RPMI7951 (cell line): ENCODE measurements at places on chromosomes 4 and X.

- no peak for DNase-seq
Observed at GRCh38 chrX:102930990-102931756, 5.9 kb upstream of the RAB40AL start.

- no peak for DNase-seq
Observed at GRCh38 chrX:11670316-11670715, 4.6 kb upstream of the ARHGAP6 start.

- no peak for DNase-seq
Observed at GRCh38 chr4:142242156-142242555, 603.9 kb downstream of the INPP4B start.

DNA sequence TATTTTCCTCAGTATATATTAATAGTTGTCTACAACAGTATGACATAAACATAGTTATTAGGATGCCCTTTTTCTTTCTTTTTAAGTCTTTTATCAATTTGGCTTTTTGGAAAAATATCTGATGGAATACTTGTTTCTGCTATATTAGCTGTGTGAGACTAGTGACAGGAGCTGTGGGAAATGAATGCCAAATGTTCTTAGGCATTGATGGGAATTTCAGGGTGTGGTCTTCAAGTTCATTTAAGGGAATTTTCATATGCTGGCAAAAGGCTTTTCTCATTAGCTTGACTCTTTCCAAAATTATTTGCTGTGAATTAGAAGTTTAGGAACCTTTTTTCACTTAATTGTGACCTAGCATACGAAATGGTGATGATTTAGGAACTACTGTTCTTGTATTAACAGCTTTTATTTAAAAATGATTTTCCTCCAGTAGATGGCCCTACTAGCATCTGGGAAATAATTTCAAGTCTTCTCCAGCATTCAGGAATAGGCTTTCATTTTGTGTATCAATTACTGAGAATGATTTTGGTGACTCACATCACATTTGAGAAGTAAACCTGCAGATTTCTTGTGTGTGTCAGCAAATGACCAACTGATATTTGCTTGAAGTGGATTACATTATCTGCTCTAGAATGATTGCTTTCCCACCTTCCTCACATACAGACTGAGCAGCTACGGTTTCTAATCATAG lies 70.9 kb downstream of the HTT start:
- DNase-seq = no peak

DNA sequence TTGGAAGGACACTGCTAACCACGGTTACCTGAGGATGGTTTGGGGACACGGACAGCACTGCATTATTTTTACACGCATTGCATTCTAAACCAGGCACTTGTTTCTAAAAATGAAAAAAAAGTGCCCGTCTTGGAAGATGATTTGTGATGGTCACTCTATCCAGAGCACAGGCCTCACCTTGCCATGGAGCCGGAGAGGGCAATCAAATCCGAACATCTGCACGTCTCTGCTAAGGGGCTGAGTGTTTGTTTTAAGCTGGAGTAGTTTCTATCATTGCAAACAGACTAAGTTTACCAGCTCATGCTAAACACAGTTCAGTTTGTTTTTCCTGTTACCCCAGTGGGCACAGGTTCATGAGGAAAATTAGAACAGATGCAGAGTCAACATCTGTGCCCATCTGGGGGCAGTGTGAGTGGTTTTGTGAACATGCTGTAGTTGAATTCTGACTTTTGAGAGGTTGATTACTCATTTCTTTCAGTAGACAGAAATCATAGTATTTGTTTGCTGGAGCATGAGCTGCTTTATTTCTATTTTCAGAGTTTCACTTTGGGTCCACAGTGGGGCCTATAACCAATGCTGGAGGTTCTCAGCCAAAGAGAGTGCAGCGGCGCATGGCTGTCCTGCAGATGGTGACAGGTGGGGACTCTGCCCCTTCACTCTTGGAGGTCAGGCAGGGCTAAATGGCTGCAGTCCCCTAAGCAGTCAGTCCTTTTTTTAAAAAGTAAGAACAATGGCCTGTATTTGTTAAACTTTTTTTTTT lies 65.4 kb upstream of the ENPP6 start:
- no peak for DNase-seq

GRCh38 chrX:77622672-77623071 lies 163.3 kb downstream of the ATRX start:
- DNase-seq = no peak

DNA sequence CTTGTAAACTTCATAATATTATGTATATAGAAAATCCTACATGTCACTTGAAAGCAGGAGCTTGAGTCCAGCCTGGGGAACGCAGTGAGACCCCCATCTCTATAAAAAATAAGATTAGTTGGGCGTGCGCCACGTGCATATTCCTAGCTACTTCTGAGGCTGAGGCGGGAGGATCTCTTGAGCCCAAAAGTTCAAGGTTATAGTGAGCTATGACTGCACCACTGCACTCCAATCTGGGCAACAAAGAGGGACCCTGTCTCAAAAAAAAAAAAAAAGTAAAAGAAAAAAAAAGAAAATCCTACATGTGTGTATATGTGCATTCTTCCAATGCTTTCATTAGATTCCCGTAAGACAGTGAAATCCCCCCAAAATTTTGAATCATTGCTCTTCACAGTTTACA lies 1.7 kb downstream of the SEC31A start:
- DNase-seq = no peak

- no peak for DNase-seq
Observed at GRCh38 chr4:98482503-98482846, 175.9 kb downstream of the TSPAN5 start.

GRCh38 chr4:15500701-15501100 lies 31.0 kb downstream of the CC2D2A start:
- DNase-seq = no peak

DNA sequence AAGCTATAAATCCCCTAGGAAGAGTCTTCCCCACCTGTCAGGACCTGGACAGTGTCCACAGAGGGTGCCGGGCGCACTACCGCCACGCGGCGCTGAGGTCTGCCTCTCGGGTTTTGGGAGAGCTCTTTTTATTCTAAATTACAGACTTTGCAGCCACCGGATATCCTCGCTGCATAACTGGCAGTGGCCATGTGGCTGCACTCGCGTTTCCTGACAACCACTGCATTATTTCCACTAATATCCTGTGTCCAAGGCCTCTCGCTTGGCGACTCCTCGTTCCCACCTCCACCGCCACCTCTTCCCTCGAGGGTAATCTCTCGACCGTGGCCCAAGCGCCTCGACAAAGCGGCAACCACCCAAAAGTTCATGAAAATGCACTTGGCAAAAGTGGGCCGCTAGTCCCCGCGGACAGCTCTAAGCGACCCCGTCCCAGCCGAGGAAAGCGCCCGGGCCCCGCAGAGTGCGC lies 512 bp upstream of the TMEM131L start:
- DNase-seq = peak; percentile 65

GRCh38 chr4:78687818-78688217 lies 88.3 kb upstream of the BMP2K start:
- DNase-seq = no peak

GRCh38 chr4:149741186-149741831 lies 74.3 kb downstream of the IQCM start:
- no peak for DNase-seq

- no peak for DNase-seq
Observed at GRCh38 chr4:70187216-70187615, 8.3 kb upstream of the ODAM start.

GRCh38 chr4:5200513-5200912 lies 149.2 kb downstream of the STK32B start:
- no peak for DNase-seq

DNA sequence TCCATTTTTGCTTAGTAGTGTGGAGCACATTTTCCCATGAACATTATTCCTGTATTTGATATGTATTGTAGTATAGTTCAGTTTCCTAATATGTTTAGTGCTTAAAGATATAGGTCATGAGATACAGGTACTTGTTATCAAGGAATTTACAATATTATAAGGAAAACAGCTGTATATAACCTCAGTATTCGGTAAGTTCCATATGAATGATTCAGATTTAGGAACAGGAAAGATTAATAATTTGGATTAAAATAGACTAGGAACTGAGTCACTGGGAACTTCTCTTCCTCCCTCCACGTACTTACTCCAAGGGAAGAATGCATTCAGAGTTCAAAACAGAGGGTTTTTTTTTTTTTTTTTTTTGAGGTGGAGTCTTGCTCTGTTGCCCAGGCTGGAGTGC lies 20.0 kb downstream of the DIAPH2 start:
- no peak for DNase-seq

- DNase-seq = no peak
Observed at GRCh38 chr4:1654216-1654955, 29.7 kb downstream of the FAM53A start.

GRCh38 chr4:140100771-140101170 lies 53.2 kb downstream of the MAML3 start:
- peak; percentile 39 for DNase-seq

GRCh38 chrX:133285341-133285740 lies 67.2 kb upstream of the TFDP3 start:
- no peak for DNase-seq

DNA sequence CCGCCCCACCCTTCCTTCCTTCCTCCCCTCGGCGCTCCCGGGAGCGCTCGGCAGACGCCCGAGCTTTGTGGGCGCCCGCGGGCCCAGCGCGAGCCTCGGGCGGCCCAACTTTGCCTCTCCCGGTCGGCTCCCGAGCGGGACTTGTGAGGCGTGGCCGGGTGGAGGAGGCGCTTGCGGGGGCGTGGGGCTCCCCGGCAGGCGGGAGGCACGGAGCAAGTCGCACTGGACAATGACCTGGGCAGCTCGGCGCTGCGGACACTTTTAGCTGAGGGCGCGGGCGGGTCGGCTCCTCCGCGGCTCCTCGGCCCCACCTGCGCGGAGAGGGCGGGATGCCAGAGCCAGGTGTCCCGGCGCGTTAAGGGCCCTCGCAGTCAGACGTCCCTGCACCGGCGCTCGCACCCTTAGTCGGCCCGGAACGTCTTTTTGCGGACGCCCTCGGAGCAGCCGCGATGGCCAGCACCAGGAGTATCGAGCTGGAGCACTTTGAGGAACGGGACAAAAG lies 385 bp downstream of the DCLK2 start:
- DNase-seq = peak; percentile 61

DNA sequence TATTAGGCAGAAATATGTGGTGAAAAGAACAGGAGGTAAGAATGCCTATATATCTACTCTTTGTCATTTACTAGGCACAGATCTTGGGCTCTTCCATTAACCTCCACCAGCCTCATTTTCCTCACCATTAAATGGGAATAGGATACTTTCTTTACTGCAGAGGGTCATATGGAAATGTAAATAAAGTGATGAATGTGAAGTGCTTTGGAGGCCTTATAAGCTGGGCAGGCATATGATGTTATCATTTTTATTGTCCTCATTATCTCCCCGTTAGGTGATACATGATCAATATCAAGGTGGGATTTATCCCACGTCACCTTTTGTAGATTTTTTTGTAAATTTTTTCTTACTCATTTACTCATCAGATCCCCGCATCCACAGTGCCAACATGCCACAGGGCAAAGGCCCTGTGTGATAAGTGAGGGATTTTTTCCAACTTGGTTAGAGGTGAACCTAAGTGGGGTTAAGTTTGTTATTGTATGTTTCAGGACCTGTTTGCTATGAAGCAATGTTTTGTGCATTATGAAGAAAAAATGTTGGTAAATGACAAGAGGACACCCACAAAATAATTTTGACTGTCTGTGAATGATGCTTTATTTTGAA lies 107.8 kb downstream of the SLC4A4 start:
- no peak for DNase-seq

DNA sequence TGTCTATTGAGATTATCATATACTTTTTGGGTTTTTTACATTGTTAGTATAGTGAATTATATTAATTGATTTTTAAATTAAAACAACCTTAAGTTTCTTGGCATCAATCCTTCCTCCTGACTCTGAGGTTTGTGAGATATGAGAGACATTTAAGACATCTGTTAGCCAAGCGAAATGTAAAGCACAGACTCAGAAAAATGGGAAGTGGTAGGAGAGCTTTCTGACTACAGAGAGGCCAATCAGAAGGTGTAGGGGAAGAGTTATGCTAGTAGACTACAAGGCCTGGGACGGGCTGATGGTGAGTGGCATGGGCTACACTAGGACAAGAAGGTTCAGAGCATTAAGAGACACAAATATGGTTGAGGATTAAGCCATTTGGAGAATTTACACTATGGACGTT lies 255.4 kb downstream of the PRDM5 start:
- DNase-seq = no peak

DNA sequence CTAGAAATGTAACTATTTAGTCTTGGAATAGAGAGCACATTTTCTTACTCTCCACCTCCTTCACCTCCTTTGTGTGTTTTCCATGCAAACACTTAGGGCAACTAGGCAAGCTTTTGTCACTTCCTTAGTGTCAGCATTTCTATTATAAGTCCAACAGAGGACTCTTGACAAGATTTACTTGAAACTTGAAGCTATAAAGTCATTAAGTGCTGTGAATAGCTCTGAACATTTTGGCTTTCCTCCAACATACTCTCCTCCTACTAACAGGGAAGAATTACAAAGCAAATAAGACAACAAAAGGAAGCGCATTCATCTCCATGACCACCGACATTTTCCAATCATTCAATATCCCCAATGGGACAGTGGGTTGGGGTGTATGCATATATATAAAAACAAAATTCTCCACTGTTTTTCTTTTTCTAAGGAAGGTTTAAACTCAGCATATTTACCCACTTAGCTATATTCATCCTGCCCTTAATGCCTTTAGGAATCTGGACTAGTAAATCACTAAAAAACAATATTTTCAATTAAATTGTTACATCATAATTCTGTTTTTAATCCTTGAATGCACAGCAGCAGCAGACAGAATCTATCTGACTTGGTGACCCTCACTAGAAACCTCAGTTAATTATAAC lies 264.6 kb downstream of the SNCA start:
- DNase-seq = no peak

DNA sequence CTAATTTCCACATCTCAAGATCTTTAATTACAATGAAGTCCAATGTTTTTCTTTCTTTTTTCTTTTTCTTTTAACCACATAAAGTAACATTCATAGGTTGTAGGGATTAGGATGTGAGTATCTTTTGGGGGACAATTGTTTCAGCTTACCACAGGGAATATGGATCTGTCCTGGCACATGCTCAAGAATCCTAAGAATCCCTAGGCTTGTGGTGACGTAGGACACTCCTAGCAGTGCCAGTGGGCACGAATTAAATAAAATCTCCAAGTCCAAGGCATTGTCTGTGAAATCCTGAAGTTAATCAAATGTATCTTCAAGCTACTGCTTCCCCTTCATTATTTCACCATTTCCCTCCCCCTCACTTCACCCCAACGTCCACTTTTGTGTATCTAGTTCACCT lies 2.6 kb upstream of the LAS1L start:
- peak; percentile 7 for DNase-seq

DNA sequence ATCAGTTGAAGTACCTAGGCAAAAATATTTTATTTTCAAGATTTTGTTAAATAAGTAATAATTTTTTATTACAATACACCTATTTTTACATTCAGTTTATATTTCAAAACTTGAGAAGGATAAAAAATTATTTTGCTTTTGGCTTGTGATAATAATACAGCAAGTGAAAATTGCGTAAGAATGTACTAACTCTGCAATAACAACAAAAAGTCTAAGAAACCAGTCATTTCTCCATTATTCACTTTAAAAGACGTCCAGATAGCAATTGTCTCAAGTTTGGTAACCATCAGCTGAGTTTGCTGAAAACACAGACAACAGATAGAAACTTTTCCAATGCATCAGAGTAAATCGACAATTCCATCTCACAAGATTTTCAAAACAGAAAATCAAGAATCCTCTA lies 12.1 kb downstream of the CXCL8 start:
- no peak for DNase-seq

- DNase-seq = peak; percentile 81
Observed at GRCh38 chrX:24647257-24648058, at the start of gene PCYT1B. Gene PCYT1B (minus strand): TSS chrX:24647347. CDS start chrX:24647105, 242 bp downstream.

GRCh38 chrX:68249401-68249831 lies 183.9 kb downstream of the OPHN1 start:
- DNase-seq = no peak
